Activated CD4-positive, alpha-beta T cell treated with anti-CD3 and anti-CD28 coated beads, Interleukin-2, amount 10 ng/mL, durations not matched to agents 7 days and 5 days (primary cell): ENCODE measurements at places on chromosomes 6 and 20. TPM values are rescaled to one million over a fixed set of nuclear protein-coding genes. Genes with fewer than 3 reads are reported as not detected.

Gene TMEM151B
- total RNA-seq, result not detected

Gene LGSN
- not detected for total RNA-seq

Gene CYP24A1
- total RNA-seq, result not detected

GRCh38 chr6:34243901-34244884 is 4.6 kb downstream of the SMIM29 start:
- H3K27ac ChIP-seq, result peak overlapping the region; percentile 60
- peaks cover 81% of the 10 kb centered on the region for H3K4me1 ChIP-seq
- no peaks in the 10 kb centered on the region for H3K27me3 ChIP-seq
- peaks cover 51% of the 10 kb centered on the region for H3K36me3 ChIP-seq
- no peak overlapping the region for H3K4me3 ChIP-seq

DNA sequence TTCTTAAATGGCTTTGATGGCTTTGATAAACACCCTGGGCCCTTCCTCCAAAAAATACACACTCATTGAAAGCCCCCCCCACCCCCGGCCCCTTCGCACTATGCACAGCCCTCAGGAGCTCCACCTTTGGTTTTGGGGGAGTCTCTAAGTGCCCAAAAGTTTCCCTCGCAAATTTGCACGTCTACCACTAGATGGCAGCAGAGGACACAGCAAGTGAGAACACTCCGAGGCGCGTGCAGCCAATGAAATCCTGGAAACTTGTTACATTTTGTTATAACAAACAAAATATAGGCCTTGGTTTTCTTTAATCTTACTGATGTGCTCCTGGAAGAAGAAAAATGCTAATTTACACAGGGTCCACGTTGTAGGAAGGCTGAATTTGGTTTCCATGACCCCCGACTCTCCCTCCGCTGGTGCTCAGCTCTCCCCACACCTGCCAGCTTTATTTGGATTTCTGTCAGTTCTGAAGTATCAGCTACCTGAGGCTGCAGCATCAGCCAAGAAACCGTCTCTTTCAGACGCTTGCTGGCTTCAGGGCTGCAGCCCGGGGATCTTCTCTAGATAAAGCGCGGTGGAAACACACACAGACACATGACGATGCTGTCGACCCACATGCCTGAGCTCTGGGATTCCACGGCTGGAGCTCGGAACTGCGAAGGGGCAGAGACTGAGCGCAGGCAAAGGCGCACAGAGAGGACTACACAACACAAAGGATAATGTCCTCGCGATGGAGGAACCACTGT is 148.3 kb upstream of the RPS6KA2 start:
- H3K27me3 ChIP-seq, result peaks cover 2% of the 10 kb centered on the region
- no peaks in the 10 kb centered on the region for H3K36me3 ChIP-seq
- peak overlapping the region; percentile 50 for H3K27ac ChIP-seq
- peaks cover 7% of the 10 kb centered on the region for H3K4me1 ChIP-seq
- DNase-seq, result peak; percentile 75
